ENCODE measurements at places on chromosomes 1 and 21.

DNA sequence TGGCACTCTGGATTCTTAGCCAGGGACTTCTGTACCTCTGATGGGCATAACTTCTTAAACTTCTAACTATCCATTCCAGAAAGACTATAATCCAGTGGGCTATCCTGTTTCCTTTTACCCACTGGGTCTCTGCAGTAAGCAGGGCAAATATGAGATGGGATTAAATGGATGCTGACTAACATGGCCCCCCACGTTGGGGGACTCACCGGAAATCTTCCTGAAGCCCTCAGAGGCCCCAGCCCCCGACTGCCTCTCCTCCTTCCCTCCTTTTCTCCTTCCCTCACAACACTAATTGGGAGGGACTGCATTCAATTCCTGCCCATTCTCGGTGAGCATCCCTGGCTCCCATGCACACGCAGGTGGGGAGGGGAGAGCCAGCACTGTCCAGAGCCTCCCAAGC lies 70.1 kb downstream of the SSBP3 start:
- DNase-seq: no peak
- H3K27ac ChIP-seq: no peak overlapping the region
- no peaks in the 10 kb centered on the region for H3K27me3 ChIP-seq
- H3K4me3 ChIP-seq: no peak overlapping the region

DNA sequence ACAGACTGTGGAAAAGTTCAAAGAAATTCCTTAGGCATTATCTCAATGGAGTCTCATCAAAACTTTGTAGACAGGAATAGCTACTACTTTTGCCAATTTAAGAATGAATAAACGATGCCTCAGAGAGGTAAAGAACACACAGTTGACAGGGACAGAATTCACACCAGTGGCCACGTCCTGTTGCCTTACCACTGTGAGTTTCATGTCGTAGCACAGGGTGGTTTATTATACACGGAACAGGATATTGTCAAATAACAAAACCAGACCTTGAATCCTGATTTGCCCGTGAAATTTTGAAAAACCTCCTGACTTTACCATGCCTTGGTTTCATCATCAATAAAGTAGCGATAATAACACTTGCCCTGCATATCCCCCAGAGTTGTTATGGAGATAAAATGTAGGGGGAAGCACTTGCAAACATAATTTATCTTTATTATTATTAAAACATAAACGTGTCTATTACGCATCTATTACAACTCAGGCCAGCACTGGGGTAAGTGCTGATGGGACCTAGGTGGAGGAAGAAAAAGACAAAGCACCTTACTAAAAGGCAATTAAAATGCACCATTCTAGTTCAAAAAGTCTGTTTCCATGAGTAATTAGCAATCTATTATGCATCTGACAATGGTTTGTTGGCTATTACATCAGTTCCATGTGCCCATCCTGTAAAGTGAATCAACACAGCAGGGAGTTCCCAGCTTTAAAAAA lies 408.1 kb upstream of the RUNX1 start:
- H3K4me3 ChIP-seq: no peak overlapping the region
- H3K36me3 ChIP-seq: no peaks in the 10 kb centered on the region
- H3K27ac ChIP-seq: no peak overlapping the region

- H3K4me1 ChIP-seq: no peaks in the 10 kb centered on the region
- peak overlapping the region; percentile 90 for H3K27ac ChIP-seq
- no peaks in the 10 kb centered on the region for H3K36me3 ChIP-seq
- H3K27me3 ChIP-seq: peaks cover 2% of the 10 kb centered on the region
- DNase-seq: no peak
Observed at GRCh38 chr1:234478152-234478480, 863 bp downstream of the TARBP1 start.

GRCh38 chr1:29753244-29753643 lies 516.9 kb downstream of the PTPRU start:
- H3K27ac ChIP-seq: no peak overlapping the region
- no peaks in the 10 kb centered on the region for H3K27me3 ChIP-seq
- H3K36me3 ChIP-seq: no peaks in the 10 kb centered on the region
- no peak overlapping the region for H3K4me3 ChIP-seq
- no peak for DNase-seq

DNA sequence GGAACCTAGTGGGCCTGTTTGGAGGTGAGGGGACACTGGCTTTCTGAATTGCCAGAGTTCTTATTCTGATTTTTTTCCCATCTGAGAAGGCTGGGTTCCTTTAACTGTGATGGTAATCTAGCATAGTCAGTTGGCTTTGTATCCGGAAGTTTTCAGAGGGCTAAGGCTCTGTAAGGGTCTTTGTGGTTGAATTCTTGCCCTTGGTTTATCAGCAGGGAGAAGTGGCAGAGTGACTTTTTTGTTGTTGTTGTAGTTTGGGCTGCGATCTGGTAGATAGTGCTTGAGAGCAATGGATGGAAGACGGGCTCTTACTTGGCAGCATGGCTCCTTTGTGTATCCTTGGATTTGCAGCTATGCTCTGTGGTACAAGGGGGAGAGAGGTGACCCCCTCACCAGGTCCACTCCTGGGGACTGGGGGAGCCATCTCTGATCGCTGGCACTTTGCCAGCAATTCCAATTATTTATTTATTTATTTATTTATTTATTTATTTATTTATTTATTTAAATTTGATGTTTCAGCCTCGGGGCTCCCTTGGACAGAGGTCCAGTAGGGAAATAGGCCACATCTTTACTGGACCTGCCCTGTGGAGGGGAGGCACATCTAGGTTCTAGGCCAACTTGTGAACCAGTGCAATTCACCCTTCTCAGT lies 18.5 kb downstream of the TCP10L start:
- H3K4me3 ChIP-seq: no peak overlapping the region
- peaks cover 1% of the 10 kb centered on the region for H3K4me1 ChIP-seq
- H3K27ac ChIP-seq: no peak overlapping the region

- H3K27me3 ChIP-seq: no peaks in the 10 kb centered on the region
- no peak for DNase-seq
- H3K27ac ChIP-seq: no peak overlapping the region
- no peaks in the 10 kb centered on the region for H3K36me3 ChIP-seq
- no peak overlapping the region for H3K4me3 ChIP-seq
Observed at GRCh38 chr1:98323388-98323787, 338.1 kb upstream of the SNX7 start.

- H3K4me1 ChIP-seq: no peaks in the 10 kb centered on the region
- no peak overlapping the region for H3K4me3 ChIP-seq
- no peak for DNase-seq
Observed at GRCh38 chr1:96580920-96581319, 140.7 kb upstream of the PTBP2 start.

DNA sequence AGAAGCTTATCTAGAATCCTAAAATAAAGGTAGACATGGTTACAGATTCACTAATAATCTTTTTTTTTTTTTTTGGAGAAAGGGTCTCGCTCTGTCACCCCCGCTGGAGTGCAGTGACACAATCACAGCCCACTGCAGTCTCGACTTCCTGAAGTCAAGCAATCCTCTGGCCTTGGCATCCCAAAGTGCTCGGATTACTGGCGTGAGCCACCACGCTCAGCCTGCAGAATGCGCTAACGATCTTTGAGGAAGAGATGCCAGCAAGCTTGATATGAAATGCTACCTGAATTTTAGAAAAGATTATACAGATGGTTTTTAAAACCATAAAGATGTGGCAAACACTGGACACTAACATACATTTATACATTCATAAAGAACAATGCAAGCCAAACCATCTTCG lies 4.1 kb upstream of the GNPAT start:
- H3K36me3 ChIP-seq: peaks cover 10% of the 10 kb centered on the region
- no peaks in the 10 kb centered on the region for H3K4me1 ChIP-seq
- DNase-seq: no peak
- H3K27me3 ChIP-seq: no peaks in the 10 kb centered on the region
- no peak overlapping the region for H3K27ac ChIP-seq
- H3K4me3 ChIP-seq: no peak overlapping the region
